NB4 (cell line): ENCODE measurements at places on chromosomes 12 and 14.
A peak's percentile ranks its signal among the peaks of the same experiment; 100 is the strongest.

GRCh38 chr14:105473677-105474482 is 741 bp upstream of the CRIP2 start:
- DNase-seq, result peak; percentile 70

DNA sequence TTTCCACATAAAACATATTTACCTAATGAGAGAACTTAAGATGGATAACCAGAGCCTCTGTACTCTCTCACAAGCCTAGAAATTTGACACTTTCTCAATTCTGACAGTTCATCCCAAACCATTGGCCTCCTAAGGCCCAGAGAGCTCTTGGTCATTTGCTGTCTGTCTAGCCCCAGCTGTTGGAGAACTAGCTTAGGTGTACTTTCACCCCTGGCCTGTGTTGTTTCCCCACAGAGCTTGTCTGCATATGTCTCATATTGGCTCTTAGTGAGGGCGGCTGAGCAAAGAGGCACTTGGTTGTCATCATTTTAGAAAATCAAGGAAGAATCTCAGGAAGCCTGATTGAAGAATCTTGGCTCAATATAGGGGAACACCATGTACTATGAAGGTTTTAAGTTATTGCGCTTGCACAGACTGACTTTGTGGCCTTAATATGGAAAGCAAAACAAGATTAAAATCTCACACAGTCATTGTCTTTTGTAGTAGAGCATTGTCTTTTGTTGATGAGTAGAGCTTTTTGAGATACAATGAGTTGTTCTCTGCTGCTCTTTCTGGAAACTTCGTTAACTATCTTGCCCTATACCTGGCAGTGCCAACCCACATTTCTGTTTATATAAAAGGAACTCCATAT is 324.6 kb downstream of the RAD51B start:
- DNase-seq, result no peak

GRCh38 chr14:34580381-34580780 is 40.9 kb upstream of the EAPP start:
- DNase-seq, result no peak

GRCh38 chr14:64227856-64228255 is 66.3 kb downstream of the ESR2 start:
- DNase-seq, result no peak

DNA sequence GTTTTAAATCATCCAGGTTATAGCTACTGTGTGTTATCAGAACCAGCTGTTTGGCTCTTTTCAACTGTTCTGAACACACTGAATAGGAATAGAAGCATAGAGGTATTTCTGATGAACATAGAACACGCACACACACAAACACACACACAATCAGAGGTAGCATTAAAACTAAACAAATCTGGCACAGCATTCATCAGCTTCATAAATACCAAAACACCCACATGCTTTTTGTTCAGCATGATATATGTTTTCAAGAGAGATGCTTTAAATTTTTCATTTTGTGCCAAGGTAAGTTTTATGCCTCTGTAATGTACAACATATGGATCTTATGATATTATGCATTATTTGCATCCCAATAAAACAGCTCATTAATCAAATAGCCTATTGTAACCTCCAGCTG is 208.6 kb downstream of the GALC start:
- DNase-seq, result no peak

GRCh38 chr12:2110127-2110526 is 57.3 kb downstream of the CACNA1C start:
- DNase-seq, result no peak

DNA sequence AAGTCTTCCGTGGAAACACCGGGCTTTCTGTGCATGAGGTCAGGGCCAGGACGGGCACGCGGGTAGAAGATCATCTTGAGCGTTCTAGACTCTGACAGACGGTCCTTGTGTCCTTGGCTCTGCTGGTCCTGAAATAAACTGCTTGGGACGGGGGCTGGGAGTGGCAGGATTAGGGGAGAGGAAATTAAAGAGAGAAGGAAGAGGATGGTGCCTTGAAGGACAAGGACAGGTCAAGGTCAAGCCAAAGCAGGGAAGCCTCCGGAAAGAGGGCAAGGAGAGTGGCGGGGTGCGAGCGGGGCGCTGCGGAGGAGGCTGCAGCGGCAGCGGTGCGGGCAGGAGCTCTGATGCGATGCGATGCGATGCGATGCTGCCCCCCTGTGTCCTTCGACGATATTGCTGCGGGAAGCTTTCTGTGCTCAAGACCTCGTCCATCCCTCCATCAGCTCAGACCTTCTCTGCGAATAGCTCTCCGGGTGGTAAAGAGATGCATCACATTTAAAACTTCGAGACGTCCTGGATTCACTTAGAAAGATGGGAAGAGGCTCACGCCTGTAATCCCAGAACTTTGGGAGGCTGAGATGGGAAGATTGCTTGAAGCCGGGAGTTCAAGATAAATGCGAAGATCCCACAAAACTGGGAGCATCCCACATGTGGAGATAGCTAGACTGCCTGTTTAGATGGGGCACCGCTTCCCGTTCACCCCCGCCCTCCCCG is 110.1 kb upstream of the TMEM132D start:
- peak; percentile 68 for DNase-seq

DNA sequence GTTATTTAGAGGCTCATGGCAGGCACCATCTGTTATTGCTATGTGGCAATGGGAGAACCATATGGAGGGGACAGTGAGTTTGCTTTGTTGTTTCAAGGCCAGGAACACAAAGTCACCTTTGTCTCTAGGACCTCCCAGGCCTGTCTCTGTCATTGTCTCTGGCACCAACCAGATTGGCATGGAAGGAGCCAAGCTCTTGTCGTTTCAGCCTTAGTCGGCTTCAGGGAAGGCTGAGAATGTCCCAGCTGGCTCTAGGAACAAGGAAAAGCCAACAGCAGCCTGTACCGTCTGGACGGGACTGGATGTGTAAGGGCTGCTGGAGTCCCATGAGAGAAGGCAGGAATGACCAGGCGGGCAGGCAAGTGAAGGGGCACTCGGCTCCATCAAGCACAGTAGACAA is 29.2 kb downstream of the RPH3A start:
- no peak for DNase-seq

DNA sequence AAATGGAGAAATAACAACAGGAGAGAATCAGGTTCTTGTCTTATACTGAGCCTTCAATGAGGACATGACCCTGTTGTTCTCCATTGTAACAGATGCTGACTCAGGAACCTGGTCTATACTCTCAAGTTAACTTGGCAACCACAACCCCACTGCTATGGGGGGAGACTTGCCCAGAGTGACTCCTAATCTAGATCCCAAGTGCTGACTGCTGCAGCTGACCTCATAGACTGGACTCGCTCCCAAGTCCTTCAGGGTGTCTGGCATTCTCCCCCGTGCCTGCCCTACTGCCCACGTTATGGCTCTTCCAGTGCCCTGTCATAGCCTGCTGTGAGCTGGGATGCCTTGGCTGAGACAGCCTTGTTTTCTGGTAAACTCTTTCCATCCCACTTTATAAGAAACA is 37.1 kb downstream of the NID2 start:
- DNase-seq, result no peak

DNA sequence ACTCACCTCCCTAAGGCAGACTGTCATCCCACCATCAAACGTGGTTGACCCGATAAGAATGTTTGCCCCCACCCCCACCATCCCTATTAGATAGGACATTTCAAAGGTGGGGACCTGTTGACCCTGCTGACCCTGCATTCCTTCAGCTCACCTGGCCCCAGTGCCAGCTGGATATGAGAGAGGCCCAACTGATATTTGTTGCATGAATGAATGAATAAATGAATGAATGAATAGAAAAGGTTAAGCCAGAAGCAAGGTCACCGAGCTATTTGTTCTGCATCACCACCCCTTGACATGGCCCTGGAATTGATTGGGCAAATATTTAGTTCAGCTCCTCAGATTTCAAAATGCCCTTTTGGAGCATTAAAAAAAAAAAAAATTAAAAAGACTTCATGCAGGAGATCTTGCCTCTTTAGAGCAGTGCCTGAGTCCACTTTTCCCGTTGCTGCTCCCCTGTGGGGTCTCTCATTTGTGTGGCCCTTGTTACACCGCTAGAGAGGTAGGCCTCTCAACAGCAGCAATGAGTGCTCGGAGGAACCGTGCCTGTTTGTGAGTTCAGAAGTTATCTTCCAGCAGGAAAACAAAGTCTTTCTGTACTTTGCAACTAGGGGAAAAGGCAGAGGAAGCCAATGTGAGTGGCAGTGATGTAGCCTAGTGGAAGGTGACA is 8.5 kb upstream of the SERPINA5 start:
- DNase-seq, result no peak

DNA sequence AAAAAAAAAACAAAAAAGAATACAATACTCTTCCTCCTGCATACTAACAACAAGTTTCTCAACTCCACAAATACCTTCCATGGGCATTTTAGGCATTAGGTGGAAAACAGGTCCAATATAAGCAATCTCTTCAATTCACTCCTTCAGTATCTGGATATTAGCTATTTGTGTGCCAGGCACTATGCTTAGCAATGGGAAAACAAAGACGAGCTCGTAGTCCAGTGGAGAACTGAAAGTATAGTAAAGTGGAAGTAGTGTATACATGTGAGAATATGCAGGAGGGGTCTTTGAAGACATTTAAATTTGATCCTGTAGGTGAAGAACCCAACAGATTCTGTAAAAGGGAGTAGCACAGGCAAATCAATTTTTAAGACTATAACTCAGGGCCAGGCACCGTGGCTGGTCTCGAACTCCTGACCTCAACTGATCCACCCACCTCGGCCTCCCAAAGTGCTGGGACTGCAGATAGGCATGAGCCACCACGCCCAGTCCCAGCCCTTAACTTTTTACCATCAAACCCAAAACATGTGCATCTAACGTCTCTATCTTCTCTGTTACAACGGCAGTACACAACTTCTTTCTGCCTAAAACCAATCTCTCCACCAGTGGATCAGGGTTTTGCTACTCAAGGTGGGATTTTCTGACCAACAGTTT is 10.6 kb downstream of the HECTD1 start:
- no peak for DNase-seq

- no peak for DNase-seq
Observed at GRCh38 chr14:102646615-102647014, 54.2 kb downstream of the RCOR1 start.

DNA sequence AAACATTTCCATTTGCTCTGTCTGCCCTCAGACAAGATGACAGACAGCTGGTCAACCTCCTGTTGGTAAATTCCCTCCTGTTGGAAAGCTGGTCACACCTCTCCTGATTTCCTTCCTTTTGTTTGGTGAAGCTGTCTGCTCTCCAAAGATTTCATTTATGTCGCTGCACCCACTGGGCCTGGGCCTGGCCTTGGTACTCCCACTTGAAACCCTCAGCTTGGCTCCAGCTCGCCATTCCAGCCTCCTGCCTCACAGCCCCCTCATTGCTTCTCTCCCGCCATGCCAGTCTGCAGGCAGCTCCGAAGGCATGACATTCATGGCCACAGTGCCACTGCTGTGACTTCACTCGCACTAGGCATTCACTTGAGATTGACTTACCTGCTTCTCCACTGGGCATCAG is 451.8 kb downstream of the VRK1 start:
- DNase-seq, result no peak

GRCh38 chr12:114530417-114530816 is 124.5 kb upstream of the TBX5 start:
- DNase-seq, result no peak

- no peak for DNase-seq
Observed at GRCh38 chr12:109772622-109773321, 59.1 kb downstream of the FAM222A start.

DNA sequence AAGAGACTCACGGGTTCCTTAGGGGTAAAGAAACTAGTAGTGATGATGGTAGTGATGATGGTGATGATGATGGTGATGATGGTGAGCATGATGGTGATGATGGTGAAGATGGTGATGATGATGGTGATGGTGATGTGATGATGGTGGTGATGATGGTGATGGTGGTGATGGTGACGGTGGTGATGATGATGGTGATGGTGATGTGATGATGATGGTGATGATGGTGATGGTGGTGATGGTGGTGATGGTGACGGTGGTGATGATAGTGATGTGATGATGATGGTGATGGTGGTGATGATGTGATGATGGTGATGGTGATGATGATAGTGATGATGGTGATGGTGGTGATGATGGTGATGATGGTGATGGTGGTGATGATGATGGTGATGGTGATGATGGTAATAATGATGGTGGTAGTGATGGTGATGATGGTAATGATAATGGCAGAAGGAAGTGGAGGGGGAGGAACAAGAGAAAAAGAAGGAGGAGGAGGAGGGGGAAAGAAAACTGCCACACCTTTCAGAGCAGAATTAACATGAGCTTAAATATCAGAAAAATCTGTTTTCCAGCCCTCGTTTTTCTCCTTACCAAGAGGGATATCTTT is 85.5 kb downstream of the FZD10 start:
- DNase-seq, result no peak

DNA sequence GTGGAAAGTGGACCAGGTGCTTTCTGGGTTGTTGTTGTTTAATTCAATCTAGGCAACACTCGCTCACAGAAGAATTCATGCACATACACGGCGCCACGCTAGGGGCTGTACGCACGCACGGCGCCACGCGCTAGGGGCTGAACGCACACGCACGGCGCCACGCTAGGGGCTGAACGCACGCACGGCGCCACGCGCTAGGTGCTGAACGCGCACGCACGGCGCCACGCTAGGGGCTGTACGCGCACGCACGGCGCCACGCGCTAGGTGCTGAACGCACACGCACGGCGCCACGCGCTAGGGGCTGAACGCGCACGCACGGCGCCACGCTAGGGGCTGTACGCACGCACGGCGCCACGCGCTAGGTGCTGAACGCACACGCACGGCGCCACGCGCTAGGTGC is 54.3 kb downstream of the NINJ2 start:
- DNase-seq, result no peak
